ENCODE measurements at places on chromosomes 6 and 20. TPM values are rescaled to one million over a fixed set of nuclear protein-coding genes. Genes with fewer than 3 reads are reported as not detected.
A peak's percentile ranks its signal among the peaks of the same experiment; 100 is the strongest.

Gene MTFR2
- total RNA-seq = 23.9 TPM

GRCh38 chr6:123953920-123954319, 150.3 kb downstream of the NKAIN2 start:
- no peak for DNase-seq

Gene CYP39A1
- total RNA-seq = not detected

- DNase-seq = no peak
Observed at GRCh38 chr6:14309516-14309915, 191.9 kb downstream of the CD83 start.

DNA sequence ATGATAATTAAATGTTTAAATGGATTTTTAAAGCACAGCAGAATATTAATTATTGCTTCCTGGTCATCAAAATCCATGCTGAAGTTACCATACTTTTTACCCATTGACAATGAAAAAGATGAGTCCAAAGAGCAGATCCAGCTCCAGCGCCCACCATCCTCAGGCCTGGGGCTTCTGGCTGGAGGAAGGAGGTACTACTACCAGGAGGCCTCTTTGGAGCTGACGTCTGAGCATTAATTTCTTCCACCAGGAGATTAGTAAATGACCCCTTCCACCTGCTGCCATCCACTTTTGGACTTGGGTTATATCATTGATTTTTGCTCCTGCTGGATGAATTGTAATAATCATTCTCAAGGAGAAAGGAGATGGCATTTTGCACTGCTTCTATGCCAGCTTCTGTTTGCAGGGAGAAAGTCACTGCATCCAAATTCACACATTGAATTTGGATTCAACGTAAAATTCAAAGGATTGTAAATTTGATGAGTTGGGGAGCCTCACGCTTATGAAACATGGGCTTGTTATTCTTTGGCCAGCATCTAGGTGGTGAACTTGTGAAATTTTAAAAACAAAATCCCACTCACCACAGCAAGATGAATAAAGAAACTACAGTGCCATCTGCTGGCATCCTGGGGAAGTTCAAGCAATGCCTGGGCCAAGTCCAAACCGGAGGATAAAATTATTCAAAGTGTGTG, 121.8 kb downstream of the SASH1 start:
- peak; percentile 69 for DNase-seq

DNA sequence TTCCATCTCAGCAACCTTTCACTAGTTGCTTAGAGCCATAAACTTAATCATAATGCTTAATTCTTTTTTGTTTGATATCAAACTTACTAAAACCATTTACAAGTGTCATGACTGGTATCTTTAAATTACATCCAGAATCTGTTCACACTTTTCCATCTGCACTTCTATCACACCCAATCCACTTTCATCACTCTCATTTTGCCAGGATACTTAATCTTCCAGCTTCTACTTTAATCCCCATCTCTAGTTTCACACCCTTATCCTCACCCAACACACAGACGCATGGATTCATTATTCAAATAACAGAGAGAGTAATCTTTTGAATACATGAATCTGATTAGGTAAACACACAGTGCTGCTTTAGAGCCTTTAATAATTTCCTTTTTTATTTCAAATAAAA, 828.4 kb downstream of the HACE1 start:
- DNase-seq = no peak

Measured in activated CD8-positive, alpha-beta T cell treated with anti-CD3 and anti-CD28 coated beads for 36 hours (primary cell).